ENCODE measurements at places on chromosomes 2 and 18.

GRCh38 chr2:129491308-129491707 lies 488.2 kb upstream of the RAB6C start:
- DNase-seq = no peak

DNA sequence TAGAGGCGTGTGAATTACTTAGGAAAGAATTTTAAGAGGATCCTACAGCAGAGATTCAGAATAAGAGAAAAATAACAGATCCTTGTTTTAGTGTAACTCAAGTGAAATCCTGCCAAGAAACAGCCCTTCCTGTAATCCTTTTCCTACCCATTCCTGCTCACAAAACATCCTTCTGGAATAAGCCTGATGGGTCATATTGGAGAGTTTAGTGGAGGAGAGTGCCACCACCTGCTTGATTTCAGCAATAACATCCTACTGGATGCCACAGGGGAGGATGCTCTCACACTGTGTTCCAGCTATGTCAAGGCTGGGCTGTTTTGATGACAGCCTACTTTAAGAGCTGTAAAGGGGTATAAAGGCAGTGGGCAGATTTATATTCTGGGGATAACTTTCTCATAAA lies 54.8 kb upstream of the CCDC178 start:
- no peak for DNase-seq

DNA sequence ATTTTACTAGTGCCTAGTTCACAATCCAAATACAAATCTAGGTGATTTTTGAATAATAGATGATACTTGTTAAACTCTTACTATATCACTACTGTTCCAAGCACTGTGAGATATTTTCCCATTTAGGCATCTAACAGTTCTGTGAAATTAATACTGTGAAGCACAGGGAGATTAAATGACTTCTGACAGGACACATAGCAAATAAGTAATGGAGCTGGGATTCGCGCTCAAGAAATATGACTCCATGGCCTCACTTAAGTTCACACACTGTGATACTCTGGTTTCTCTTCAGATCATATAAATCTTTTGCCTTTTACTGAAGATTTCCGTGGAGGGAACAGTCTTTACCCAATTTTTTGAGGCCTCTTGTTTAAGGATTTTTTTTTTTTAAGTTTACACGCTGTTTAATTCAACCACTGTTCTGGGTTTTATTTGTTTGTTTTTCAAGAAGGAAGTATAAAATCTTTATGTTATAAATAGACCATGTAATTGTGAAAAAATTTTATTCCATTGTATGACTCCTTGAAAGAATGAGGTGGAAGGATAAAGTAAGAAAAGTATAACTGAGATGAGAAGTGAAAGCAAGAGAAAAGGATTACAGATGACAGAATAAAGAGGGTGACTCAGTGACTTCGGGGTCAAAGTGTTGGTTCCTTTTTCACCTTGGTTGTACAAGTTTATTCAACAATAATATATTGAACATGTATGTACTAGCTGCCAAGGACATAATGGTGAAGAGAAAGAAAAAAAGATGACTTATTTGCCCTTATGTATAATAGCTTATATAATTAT lies 30.2 kb downstream of the RBM45 start:
- no peak for DNase-seq

- DNase-seq = no peak
Measured at GRCh38 chr2:167258712-167259111, 370.4 kb downstream of the XIRP2 start.

GRCh38 chr18:69161383-69162028 lies 239.2 kb upstream of the DOK6 start:
- DNase-seq = no peak

- DNase-seq = no peak
Measured at GRCh38 chr18:54718408-54718773, 109.9 kb upstream of the RAB27B start.

DNA sequence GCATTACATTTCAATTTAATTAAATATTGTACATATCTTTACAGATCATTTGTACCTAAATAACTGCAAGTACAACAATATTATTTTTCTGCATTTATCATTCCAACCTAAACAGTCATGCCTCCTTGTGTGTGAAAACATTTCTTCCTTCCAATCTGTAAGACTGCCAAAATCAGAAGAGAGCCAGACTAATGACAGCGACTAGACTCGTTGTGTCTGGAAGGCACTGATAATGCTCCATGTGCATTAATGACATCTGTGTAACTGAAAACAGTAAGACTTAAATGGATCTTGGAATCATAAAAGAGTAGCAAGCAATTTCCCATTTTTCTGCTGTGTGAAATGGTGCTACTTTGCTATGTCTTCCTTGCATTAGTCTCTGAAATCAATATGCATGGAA lies 278.0 kb upstream of the DSEL start:
- DNase-seq = no peak

DNA sequence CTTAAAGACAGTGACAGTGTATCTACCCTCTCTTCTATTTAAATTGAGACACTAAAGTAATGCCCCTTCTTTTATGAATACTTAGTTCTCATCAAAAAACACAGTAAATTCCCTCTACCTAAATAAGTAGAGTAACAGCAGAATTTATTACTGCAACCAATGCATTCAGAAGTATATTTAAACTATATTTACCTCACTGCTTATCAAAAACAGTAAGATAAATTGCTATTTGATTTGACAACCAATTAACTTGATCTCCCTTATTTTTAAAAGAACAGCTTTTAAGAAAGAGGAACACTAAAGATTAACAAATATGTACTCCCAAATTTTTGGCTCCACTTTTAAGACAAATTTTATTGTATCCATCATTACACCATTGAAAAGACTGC lies 4.8 kb downstream of the SATB2 start:
- no peak for DNase-seq

DNA sequence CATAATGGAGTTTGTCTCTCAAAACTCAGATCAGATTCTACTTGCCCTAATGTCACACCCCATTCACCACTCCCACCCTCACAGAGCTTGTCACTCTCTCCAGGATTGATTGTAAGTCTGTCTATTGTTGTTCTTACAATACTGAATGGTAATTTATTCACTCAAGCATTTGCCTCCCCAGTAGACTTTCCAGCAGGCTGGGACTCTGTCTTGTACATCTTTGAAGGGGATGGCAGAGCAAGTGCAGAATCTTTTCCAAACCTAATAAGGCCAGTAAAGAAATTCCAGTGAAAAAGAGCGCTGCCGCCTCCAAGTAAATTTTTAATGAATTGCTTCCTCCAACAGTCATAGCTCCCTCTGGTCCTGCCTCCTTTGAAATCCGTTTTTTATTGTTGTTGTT lies 56.9 kb downstream of the RBM43 start:
- DNase-seq = no peak

DNA sequence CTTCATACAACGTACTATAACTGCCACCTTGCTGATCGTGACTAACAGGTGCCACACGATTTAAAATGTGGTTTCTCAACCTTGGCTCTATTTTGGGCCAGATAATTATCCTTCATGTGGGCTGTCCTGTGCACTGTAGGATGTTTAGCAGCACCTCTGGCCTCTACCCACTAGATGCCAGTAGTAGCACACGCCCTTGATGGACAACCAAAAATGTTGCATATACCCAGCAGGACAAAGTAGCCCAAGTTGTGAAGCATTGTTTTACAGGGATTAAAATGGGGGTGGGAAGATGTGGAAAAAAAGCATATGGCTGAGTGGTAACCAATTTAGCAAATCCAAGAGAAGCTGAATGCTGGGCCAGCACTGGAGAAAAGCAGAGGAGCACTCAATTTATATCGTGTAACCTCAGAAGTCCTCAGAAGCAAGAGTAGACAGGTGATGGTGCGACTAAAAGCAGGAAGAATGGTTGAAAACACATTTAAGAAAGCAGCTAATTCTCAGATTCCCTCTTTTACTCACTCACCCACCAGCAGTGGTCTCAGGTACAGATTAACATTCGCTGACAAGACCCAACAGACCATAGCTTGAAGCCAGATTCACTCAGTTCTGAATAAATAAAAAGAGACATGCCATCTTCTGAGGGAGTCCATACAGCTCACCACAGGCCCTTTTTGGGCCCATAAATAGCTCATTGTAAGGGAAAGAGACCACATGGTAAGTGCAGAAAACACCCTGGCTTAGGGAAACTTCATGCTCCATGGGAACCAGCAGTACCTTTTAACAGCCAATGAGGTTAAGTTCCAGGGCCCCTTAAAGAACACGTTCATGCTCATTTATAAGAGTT lies 50.6 kb downstream of the RAPH1 start:
- DNase-seq = no peak

GRCh38 chr2:187509667-187510417 lies 44.4 kb downstream of the TFPI start:
- DNase-seq = no peak

- DNase-seq = no peak
Measured at GRCh38 chr2:46855805-46856204, 59.8 kb downstream of the MCFD2 start.

- no peak for DNase-seq
Measured at GRCh38 chr18:6249170-6249569, 165.5 kb downstream of the L3MBTL4 start.

GRCh38 chr2:219400562-219400961 lies 12.8 kb upstream of the DNPEP start:
- no peak for DNase-seq

DNA sequence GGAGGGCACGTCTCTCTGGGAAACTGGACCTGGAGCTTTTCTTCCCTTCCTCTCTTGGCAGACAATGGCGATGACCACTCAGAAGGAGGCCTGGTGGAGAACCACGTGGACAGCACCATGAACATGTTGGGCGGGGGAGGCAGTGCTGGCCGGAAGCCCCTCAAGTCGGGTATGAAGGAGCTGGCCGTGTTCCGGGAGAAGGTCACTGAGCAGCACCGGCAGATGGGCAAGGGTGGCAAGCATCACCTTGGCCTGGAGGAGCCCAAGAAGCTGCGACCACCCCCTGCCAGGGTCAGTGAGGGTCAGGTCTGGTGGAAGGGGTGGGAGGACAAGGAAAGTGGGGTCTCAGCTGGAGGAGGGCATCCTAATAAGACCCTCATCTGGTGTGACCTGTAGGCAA lies 27.3 kb downstream of the IGFBP2 start:
- no peak for DNase-seq

GRCh38 chr18:73245345-73245744 lies 377.6 kb upstream of the NETO1 start:
- DNase-seq = no peak

DNA sequence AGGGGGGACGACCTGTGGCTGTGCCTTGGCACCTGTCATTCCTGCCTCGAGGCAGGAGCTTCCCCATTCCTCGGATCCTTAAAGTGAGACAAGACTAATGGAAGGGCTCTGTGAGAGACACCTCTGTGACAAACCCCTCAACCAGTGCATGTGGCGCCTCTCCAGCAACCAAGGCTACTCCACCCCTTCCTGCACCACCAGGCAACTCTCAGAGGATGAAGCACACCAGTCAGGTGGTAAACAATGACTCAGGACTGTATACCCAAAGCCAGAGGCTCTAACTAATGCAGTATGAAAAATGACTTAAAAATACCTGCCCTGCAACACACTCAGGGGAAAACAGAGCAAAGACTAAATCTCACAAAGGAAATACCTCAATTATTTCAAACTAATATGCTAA lies 136.9 kb downstream of the UXS1 start:
- no peak for DNase-seq

DNA sequence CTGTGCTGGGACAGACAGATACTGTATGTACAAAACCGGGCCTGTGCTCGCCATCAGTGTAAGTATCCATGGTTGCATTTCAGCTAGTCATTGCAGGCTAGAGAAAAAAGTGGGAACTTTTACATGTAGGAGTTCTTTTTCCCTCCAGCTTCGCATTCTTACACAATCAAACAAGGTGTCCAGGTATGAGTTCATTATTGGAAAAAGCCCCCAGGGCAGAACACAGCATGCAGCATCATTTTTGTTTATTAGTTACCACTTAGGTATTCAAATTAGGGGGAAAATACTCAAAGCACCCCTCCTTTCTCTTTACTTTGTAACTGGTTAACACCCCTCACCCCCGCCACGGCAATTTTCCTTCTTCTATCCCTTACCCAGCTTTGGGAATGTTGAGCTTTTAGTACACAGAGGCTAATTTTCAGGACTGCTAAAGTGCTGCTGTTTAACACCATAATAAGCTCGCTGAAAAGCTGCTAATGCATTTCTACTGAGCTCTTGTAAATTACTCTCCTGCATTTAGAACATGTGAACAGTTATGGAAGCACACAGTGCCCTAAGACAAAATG lies 13.6 kb downstream of the UPP2 start:
- no peak for DNase-seq

GRCh38 chr2:127216095-127216494 lies 4.0 kb downstream of the CYP27C1 start:
- DNase-seq = no peak

DNA sequence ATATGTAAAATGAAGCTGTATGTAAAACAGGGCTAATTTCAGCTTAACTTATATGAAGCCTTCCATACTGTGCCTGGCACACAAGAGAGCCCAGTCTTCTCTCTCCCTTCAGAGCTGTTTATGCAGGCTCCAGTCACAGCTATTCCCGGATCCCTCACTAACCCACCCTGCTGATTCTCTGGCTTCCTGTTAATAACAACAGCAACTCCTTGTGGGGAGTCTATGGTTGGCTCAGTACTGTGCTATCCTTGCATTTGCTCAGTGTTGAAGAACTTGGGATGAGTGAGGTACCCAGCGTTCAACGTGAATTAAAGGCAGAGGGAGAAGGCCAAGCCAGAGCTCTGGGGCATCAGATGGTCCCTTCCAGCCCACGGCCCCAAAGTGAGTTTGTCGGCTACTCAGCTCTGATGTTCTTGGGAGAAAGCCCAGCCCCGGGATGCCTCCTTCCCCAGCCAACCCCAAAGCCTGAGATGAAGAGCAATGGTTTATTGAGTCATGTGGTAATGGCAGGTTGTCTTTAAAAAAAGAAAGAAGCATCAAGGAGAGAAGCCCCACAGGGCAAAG lies 43.2 kb downstream of the PSD4 start:
- DNase-seq = no peak

DNA sequence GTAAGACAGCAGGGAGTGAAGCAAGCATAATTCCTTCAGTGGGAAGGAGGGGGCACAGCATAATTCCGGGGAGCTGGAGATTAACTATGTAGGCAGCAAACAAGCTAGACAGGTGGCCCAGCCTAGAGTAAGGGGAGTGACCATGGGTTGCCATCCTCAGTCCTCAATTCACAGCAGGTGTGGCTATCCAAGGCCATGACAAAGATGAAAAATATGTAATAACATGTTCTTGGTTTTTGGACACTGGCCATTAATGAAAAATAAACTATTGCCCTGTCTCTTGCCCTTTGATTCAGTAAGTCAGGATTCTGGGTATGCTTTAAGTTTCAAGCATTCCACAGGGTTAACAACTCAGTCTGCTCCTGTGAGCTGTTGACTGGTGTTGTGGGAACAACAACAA lies 65.0 kb downstream of the CYP1B1 start:
- DNase-seq = no peak
